ENCODE measurements at places on chromosomes 6 and 20.

DNA sequence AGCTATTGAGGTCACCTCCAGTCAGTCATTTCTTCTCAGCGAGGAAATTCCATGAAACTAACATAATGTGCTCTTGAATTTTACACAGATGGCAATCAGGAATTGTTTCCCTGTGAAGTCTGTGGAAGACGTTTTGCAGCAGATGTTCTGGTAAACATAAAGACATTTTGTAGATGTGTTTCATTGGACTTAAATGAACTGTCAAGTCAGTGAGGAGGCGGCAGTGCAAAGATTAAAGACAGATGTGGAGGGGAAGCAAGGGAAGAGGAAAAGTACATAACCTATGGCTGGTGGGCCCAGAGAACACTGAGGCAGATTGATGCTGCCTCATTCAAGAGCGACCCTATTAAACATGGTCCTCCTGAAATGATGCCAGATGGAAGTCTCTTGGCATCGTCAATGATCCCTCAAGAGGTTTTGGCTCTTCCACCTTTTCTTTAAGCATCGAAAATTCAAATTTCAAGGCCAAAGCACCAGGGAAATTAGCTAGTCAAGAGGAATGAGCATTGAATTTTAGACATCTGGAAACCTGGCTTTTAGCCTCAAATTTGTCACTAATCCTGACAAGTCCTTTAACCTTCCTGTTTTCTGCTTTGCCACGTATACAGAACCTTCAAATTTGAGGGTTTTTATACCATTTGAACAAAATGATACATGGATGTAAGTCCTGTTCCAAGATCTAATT, 20.1 kb downstream of the ZC2HC1B start:
- DNase-seq: no peak

- DNase-seq: no peak
Observed at GRCh38 chr20:53827292-53828087, 233.9 kb upstream of the ZNF217 start.

DNA sequence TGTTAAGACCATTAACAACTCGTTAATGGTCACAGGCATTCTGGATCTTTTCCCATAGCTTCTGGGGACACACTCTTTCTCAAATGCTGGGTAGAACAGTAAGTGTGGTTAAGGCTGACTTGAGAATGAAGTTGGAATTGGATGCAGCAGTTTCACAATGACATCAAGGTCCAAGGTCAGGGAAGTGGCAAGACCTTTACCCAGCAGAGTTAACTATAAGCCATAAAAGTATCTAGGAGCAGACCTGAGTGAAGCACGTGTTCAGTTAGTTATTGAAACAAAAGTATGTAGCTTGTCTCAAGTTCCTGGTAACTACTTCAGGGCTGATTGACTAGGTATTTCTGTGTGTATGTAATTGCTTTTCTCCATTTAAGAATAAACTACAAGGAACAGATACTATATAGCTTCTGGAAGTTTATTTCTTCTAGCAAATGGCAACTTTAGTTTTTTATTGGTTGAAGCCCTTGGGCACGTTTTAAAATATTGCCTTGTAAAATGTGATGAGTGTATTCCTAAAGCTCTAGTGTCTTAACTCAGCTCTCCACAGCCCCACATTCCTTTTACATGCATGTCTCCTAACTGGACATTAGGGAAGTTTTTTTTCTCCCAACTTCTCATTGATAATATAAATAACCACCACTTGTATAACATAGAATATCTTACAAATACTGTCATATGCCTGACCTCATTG, 479.0 kb upstream of the CITED2 start:
- no peak for DNase-seq

GRCh38 chr20:48695255-48695654, 132.5 kb downstream of the PREX1 start:
- no peak for DNase-seq

DNA sequence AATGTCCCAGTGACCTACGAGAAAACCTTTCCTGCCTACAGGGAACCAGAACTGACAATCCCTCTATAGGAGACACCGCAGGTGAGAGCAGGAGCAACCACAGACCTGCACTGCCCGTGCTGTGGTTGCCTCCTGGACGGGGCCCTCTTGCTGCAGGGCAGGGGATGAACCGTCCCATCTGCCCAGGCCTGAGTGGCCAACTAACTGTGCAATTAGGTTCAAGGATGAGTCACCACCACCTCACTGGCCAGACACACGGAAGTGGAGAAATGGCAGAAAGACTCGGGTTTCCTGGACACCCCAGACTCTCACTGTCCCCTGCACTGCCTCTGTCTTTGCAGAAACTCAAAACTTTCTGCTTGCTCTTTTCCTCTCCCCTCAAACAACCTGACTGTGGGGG, 13.8 kb upstream of the HLA-G start:
- no peak for DNase-seq

DNA sequence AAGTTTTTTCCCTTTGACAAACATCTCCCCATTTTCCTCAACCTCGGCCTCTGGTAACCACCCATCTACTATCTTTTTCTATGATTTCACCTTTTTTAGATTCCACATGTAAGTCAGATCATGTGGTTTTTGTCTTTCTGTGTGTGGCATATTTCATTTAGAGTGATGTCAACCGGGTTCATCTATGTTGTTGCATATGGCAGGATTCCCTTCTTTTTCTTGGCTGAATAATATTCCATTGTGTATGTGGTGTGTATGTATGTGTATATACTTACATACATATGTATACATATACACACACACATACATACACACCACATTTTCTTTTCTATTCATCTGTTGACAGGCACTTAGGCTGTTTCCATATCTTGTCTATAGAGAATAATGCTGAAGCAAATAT, 22.2 kb upstream of the PHIP start:
- no peak for DNase-seq

DNA sequence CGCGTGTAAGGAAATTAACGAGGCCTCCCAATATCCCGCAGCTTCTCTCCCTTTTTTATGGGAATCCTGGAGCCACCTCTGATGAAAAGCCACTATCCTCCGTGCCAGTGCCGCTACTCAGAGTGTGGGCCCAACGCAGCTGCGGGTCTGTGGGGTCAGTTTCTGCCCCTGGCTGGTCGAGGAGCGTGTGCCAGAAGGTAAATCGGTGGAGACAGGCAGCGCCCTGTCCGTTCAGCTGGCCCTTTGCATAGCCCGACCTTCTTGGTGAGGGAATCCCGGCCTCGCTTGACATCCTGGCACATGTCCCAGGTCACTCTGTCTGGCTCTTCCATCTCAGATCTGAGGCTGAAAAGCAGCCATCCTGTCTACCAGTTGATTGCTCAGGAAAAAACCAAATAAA, 4.6 kb downstream of the THBS2 start:
- no peak for DNase-seq

- DNase-seq: no peak
Observed at GRCh38 chr6:106539936-106540335, 89.4 kb downstream of the RTN4IP1 start.

DNA sequence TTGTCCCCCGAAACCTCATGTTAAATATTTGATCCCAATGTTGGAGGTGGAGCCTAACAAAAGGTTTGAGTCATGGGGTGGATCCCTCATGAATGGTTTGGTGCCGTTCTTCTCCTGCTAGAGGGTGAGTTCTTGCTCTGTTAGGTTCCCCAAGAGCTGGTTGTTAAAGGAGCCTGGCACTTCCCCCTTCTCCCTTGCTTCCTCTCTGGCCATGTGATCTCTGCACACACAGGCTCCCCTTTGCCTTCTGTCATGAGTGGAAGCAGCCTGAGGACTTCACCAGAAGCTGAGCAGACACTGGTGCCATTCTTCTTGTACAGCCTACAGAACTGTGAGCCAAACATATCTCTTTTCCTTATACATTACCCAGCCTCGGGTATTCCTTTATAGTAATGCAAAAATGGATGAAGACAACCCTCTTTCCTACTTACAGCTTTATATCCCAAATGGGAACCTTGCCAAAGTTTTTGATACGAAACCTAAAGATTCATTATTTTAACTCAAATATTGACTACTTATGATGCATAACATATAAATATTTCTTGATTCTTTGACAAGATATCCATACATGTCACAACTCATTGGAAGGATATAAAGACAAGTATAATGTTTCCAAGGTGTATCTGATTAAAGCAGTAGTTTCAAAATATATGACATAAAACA, 61.0 kb downstream of the RNF182 start:
- DNase-seq: peak; percentile 40

GRCh38 chr6:36848658-36849441, 9.6 kb upstream of the CPNE5 start:
- DNase-seq: peak; percentile 44

GRCh38 chr6:148780918-148781436, 34.1 kb downstream of the UST start:
- no peak for DNase-seq

- DNase-seq: no peak
Observed at GRCh38 chr20:61887596-61888093, 178.0 kb downstream of the TAF4 start.

DNA sequence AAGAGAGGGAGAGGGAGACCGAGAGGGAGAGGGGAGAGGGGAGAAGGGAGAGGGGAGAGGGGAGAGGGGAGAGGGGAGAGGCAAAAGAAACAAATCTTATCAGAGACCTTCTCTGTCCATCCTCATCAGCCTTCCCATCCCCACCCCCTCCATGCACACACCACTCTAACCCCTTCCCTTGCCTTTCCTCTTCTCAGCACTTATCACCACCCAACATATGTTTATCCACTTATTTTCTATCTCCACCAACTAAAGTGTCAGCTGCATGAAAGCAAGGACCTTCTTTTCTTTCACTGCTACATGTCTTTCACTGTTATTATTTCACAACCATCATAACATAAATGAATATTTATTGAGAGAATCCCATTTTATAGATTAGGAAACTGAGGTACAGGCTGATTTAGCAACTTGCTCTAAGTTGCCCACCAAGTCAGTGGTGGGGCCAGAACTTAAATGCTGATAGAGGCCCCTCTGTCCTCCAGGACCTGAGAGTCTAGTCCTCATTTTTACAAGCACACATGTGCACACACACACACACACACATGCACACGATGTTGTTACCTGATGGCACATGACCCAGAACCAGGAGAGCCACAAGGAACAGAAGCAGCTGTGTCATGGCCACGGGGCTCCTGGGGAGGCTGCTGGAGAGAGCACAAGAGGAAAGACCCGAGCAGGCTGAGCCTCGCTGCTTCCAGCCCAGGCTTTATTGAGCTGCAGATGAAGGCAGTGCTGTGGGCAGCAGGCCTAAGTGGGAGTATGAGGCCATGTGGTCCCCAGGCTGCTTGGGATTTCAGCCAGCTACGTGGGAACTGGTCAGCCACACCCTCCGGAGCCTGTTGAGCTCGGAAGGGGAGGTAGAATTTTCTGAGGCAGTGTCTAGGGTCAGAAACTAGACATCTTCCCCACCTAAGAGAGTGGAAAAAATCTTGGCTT, 2.3 kb downstream of the DEFB124 start:
- no peak for DNase-seq
